Uterine smooth muscle cell (primary cell): ENCODE measurements at places on chromosomes 13 and 19. TPM values are rescaled to one million over a fixed set of nuclear protein-coding genes. Genes with fewer than 3 reads are reported as not detected.

ONECUT3 gene
- not detected in 2 replicates for total RNA-seq

CASP14 gene
- total RNA-seq, result not detected in 2 replicates

NLRP4 gene
- total RNA-seq, result not detected in 2 replicates

WASF3 gene
- 7.6 and 10.2 TPM in 2 replicates for total RNA-seq

PSG3 gene
- total RNA-seq, result not detected in 2 replicates

PRTN3 gene
- total RNA-seq, result not detected in 2 replicates

A1BG gene
- total RNA-seq, result 10.4 and 16.0 TPM in 2 replicates

KLHL1 gene
- total RNA-seq, result not detected in 2 replicates

CGB1 gene
- not detected in 2 replicates for total RNA-seq

CACNG8 gene
- total RNA-seq, result under 0.01 TPM in 2 replicates
